ENCODE measurements at places on chromosomes 12 and 14.

DNA sequence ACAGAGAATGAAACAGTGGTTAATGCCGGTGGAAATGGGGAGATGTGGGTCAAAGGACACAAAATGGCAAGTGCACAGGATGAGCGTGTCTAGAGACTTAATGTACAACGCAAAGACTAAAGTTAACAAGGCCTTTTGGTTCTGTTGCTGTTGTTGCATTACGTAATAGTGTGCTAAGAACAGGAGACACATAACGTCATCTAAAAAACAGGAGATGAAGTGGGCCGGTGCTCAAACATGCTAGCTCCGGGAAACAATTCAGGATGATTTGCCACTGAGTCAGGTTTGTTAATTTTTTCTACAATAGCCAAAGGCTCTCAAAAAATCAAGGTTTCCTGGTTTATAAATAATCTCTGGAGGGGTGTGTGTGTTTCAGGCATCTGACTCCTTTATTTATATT, 55.5 kb downstream of the ETV6 start:
- no peak for DNase-seq

GRCh38 chr14:104784846-104785707, 10.5 kb downstream of the AKT1 start:
- no peak for DNase-seq

DNA sequence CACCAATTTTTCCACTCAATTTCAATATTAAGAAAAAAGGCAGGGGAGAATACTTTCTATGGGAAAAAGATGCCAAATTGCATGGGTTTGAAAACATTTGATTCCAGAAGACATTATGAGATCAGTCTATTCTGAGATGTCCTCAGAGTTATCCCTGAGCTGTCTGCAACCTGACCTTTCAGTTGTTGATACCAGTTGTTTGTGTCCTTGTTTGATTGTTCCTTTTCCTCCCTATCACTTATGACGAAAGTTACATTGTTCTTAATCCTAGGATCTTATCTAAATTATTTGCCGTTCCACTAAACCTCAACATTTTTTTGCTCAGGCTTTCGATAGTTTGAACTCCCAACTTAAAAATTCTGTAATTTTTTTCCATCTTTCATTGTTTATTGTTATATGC, 336.3 kb upstream of the NOVA1 start:
- no peak for DNase-seq

GRCh38 chr12:904010-904414, 45.5 kb downstream of the RAD52 start:
- DNase-seq: no peak

- DNase-seq: no peak
Measured at GRCh38 chr12:110616471-110617115, 2.7 kb downstream of the TCTN1 start.

DNA sequence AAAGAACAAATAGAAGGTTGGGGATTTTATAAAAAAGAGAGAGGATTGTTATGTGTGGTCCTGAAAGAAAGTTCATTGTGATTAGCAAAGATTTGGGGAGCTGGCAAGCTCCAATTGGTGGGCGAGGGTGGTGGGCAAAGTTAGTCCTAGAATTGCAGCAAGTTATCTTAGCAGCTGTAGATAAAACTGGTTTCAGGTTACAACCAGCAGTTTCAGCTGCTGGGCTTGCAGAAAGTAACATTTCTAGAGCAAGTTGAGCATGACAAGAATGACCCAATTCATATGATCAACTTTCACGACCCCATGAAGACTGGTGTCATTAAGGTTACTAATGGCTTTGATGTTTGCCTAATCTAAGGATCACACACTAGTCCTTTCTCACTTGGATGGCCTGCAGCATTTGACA, 177.9 kb upstream of the NUDT4 start:
- no peak for DNase-seq

- no peak for DNase-seq
Measured at GRCh38 chr12:6084969-6085450, 39.5 kb downstream of the VWF start.

DNA sequence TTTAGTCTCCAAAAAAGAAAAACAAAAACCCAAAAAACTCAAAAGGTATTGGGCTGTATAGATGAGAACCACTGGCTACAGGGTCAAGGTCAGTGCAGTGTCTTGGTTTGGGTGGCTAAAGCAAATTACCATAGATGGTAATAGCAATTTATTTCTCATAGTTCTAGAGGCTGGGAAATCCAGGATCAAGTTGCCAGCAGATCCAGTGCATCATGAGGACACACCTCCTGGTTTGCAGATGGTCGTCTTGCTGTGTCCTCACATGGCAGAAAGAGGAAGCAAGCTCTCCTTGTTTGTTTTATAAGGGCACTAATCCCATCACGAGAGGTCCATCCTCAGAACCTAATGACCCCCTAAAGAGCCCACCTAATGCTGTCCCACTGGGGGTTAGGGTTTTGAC, 11.2 kb downstream of the COX14 start:
- no peak for DNase-seq

- no peak for DNase-seq
Measured at GRCh38 chr12:2453076-2453760, 341.6 kb upstream of the FKBP4 start.

DNA sequence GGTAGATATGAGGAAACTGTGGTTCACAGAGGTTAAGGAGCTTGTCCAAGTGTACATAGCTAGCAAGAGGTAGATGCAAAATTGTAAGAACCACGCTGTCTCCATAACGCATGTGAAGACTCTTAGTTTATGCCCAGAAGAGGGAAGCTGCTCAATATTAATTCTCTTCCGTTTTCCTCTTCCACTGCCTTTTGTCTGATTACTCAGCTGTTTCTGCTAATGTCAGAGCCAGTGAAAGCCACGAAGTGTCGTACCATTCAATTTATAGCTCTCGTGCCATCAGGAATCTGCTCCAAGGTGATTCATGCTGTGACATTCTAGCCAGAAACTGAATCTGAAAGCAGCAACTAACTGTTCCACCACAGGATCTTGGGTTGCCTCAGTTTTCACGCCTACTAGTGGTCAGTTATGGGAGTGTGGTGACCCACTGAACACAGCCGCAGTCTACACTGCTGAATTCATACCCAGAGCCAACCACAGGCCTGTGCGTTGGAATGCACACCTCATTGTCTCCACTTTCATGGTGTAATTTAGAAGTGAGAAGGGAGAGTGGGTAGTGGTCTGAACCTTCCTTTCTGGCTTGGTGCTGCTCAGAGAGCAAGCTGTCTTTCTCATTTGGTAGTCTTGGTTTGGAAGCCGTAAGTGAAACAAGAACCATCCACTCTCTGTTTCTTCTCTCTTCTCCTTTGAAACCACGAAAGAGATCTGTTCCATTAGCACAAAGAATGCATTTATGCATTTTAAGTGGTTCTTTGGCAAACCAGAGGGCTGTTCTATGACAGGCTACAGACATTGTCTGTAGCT, 74.2 kb upstream of the NAP1L1 start:
- DNase-seq: peak; percentile 93

DNA sequence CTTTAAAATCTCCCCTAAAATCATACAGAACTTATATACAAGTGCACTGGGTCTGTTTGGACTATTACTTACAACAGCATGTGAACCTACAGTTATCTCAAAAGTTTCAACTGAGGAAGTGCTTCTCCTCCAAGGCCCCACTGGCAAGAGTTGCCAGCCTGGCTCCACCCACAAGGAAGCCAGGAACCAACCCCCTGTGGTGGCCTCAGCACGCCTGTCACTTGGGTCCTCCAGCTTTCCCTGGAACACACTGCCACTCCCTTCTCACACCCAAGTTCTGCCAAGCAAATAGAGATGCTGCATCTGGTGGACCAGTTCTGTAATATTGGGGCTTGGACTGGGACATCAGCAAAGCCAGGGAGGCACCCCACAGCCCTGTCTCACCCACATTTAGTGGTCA, 115.4 kb downstream of the GCH1 start:
- no peak for DNase-seq

DNA sequence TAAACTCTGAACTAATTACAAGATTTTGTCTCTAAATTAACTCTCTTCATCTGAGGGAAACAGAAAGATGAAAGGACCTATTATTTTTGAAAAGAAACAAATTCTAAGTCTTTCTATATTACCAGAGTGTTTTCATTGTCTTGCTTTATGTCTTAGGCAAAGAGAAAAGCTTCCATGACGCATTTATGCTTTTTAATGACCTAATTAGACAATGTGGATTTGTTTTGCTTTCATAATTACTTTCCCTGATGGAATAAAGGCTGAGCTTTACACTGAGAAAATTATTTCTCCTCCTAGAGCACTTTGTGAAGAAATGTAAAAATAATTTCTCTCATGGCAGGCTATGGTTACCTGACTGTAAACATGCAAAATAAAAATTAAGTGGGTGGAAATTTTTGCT, 138.0 kb upstream of the SLCO1C1 start:
- DNase-seq: no peak

DNA sequence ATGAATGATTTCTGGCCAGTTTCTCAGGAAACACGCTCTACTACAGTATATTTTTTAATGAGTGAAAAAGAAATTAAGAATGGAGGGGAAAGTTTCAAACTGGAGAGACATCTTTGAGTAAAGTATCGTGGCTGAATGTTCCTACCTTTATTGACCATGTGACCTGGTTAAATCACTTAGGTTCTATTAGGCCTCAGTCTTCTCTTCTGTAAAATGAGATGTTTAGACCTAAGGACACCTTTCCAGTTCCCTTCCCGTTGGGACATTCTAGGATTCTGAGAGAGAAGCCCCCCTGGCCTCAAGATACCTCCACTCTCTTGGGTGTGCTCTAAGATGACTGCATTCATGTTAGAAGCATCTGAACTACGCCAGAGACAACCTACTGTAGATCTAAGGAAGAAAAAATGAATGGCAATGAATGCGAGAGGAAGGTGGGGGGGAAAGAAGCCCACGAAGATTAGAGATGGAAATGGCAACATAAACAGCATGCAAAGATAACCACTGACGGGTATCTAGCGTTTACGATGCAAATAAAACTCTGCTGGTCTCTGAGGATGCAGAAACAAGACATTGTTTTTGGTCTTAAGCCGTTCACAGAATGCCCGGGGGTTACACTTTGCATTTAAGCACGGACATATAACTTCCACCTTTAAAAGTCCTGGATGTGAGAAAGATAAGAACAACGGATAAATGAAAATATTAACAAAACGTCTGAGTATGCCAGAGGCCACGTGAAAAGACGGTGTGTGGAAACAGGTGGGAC, 599 bp upstream of the CPSF6 start:
- DNase-seq: no peak

Measured in activated CD4-positive, alpha-beta T cell treated with anti-CD3 and anti-CD28 coated beads, Interleukin-10, Interleukin-2, amounts not matched to agents 100 ng/mL and 50 ng/mL, durations not matched to agents 16 hours and 8 hours (primary cell).